ENCODE measurements at places on chromosomes 3 and 15.

DNA sequence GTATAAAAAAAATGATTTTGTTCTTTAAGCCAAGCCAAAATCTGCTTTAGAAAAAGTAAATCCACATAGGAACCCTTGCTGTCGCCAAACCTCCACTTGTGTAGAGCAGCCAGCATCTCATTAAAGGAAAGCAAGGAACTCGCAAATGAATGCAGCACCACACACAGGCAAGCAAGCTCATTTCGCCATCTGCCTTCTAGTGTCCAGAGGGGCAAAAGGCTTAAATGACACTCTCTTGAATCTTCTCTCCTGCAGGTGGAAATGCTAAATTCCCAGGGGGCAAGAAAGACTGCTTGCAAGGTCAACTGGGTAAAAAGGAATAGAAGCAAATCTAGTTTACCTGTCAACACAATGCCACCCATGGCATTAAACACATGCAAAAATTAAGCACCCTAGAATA lies 2.4 kb downstream of the MB21D2 start:
- DNase-seq = peak; percentile 59

DNA sequence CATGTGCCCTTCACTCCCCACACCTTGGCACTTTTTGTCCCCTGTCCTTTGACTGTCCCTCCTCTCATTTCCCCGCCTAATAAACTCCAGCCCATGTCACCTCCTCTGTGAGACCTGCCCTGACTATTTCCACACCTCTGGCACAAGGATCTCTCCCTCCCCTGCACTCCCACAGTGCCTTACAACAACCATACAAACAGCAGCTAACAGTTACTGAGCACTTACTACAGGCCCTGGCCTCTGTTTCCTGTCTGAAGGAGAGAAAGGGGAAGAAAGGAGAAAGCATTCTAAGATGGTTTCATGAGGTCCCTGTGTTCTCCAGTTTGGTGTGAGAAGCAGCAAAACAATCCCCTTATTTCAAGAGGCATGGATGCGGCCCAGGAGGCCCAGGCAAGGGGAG lies 20.0 kb upstream of the TRH start:
- no peak for DNase-seq

DNA sequence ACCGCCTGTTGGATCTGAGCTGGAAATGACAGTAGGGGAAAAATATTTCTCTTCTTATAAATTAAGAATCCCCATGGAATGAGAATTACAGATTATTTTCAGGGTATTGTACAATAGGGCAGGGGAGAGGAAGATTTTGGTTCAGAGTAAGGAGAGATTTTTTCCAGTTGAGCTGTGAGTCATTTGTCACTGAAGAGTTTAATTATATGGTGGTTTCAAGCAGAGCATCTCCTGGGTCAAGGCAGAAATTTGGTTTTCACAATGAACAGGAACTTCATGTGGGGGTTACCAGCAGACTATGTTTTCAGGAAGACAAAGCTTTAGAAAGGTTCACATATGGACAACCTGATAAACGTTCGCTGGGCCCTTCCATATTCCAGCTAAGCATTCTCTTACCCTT lies 182.8 kb upstream of the NR2E3 start:
- DNase-seq = peak; percentile 7

GRCh38 chr15:31366169-31366734 lies 39.6 kb downstream of the KLF13 start:
- peak; percentile 49 for DNase-seq

DNA sequence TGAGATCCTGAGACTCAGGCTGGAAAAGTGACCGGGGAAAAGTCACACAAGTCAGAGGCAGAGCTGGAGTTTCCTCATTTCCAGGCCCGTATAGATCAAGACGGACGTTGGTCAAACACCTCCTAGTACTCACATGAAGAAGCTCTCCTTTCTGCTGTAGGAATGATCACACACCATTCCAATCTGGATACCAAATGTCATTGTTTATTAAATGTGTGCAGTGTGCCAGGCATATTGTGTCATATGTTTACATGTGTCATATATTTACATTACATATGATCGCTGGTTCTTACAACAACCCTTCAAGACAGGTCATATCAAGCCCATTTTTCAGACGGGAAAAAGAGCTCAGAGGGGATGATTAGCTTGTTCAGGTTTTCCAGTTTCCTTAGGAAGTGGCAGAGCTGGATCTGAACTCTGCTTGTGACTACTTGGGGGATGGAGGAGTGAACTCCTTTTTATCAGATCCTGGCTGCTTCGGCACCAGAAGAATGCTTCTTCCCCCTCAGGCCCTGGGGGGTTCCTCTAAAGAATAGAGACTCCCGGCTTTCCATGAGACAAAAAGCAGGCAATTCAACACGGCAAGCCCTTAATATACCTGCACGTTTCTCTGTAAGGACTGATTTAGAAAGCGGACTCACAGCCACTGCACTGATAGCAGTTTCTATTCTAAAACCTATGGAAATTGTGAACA lies 41.9 kb downstream of the FAM43A start:
- peak; percentile 14 for DNase-seq

- DNase-seq = no peak
These were observed 97.7 kb upstream of the WNT5A start for GRCh38 chr3:55584716-55585368.

DNA sequence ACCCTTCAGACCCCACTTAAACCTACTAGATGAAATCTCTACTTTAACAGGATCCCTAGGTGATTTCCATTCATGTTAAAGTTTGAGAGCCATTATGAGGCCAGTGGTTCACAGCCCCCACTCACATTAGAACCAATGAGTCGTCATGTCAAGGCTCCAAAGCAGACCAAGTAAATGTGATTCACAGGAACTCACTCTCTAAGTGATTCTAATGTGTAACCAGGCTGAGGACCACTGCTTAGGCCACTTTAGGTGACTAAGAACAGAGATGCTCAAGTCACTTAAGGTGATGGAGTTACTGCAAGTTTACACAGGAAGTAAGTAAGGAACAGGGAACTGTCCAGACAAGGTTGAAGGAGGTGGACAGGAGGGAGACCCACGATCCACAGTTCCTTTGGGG lies 7.7 kb downstream of the GALNT15 start:
- peak; percentile 77 for DNase-seq

- no peak for DNase-seq
These were observed 1.4 kb downstream of the LCTL start for GRCh38 chr15:66564136-66565041.

DNA sequence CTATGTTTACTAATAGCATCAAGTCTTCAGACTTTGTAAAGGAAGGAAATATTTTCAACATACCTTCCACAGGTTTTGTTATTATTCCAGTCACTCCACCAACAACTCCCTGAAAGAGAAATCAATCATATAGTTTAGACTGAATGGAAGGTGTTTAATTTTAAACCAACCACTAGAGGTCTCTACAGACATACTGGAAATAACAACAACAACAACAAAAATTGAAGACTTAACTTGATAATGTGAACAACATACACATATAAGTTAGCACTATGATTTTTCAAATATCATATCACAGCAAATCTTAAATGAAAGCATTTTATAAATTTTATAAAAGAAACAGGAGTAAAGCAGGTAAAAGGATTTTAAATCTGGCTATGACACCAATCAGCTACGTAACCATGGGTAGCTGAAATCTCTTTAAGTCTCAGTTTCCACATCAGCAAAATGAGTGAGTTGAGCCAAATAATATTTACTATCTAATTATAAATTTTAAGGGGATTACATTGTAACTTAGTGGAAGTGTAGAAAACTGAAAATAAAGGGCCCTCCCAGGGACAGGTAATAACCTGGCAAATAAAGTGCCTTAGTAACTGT lies 188.2 kb downstream of the VPS13C start:
- DNase-seq = peak; percentile 49

GRCh38 chr3:18864933-18865731 lies 283.2 kb upstream of the KCNH8 start:
- DNase-seq = no peak

DNA sequence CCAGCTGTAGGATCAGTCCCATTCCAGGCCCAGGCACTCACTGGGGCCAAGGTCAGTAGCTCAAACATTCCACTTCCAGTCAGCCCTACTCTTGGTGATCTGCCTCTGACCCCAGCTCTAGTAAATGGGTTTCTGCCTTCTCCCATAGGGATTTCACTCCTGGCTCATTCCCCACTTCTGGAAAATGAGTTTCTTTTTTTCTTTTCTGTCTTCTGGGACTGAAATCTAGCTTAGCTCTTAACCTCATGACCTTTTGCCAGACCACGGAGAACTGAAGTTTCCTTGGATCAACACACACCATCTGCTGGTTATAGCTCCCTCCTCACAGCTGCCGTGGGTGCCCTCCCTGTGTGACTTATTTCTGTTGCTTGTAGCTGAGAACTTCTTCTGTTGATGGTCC lies 21.3 kb downstream of the MME start:
- peak; percentile 97 for DNase-seq

DNA sequence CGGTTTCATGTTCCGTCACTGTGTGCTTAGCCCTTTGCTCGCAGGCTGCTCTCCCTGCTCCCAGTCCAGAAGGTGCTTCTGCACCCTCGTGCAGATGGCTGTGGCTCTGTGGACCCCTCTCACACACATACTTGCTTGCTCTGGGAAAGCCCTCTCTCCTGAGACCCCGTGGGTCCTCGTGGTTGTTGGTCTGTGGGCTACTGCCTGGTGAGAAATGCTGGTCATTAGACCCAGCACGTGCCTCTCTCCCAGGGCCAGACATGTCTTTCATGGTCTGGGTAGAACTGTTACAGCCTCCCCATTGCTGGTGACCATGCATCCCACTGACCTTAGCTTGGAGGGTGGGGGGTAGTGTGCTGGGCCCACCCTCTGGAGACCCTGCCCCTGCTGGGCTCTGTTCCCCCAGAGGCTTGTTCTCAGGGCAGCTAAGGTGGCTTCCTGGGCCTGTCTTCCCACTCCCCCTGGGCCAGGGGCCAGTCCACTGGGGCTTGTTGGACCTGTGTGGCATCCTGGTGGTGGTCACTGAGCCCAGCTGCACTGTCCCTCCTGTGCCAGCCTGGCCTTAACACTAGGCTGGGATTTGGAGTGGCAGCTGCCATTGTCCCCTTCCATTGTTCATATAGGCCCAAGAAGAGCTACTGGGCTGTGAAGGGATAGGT lies 10.6 kb downstream of the C15orf39 start:
- no peak for DNase-seq

- DNase-seq = no peak
These were observed 265.4 kb upstream of the ARHGEF26 start for GRCh38 chr3:153855772-153856171.

GRCh38 chr3:133928136-133928893 lies 32.6 kb upstream of the RAB6B start:
- DNase-seq = no peak

DNA sequence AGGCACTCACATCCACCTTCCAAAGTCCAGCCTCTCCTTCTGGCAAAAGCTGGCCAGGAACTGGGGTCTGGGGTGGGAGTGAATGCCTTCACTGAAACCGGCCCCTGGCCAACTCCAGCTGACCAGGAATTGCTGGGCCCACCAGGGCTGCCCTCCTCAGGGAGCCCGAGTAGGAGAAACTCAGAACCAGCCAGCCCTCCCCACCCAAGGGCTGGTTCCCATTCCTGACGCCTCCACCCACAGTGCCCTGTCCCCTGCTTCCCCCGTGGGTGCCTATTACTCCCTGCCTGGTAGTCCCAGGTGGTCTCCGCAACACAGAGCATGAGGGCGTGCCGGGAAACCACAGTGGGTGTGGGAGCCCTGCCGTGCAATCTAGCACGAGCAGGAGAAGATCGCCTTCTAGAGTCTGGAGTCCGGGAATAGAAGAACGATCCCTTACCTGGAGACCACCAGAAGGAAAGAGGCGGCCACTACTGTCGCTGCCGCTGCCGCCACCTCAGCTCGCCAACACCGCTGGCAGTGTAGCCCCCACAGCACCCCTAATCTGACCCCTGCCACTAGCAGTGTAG lies 178.8 kb downstream of the POTEB3 start:
- no peak for DNase-seq

DNA sequence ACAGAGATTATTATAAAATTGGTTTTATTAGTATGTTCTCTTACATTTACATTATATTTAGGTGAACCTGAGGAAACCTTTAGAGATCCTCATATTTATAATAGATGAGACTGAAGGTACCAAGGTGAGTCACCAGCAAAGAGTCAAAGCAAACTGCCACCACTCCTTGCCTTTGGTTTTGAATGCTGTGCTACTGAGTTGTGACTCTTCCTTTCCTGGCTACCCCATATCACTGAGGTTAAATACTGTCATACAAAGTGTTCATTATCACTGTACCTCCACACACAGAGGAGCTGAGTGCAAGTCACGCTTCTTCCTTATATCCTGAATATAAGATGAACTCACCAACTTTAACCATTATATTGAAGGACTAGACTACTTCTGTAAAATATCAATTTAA lies 168.2 kb downstream of the CBLB start:
- no peak for DNase-seq

DNA sequence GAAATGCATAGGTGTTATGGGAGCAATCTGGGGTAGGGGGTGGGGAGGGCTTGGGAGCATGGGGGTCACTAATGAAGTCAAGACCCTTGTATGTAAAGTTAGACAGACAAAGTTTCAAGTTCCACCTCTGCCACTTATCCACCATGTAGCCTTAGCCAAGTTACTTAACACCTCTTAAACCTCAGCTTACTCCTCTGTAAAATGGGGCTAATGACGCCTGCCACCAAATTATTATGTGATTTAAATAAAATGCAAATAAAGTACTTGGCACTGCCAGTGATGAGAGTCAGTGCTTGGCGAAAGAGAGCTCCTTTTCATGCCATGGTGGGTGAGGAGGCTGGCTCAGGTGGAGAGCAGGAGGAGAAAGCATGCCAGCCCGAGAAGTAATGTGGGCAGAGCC lies 18.6 kb upstream of the TLE3 start:
- no peak for DNase-seq

DNA sequence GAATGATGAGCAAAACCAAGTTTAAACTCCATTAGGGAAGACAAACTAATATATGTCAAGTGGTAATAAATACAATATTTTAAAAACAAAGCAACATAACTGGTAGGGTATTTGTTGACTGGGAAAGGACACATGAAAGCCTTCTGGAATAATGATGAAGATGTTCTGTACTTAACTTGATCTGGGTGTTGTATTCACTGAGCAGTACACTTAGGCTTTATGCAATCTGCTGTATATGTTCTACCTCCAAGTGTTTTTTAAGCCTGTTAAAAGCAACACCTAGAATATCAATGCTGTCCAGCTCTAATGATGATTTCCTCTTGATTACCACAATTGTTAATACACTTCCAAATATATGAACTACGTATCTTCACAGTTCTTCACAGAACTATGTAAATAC lies 46.6 kb downstream of the GSK3B start:
- no peak for DNase-seq
